RCC 7860 (cell line): ENCODE measurements at places on chromosomes 3 and 15.

- DNase-seq, result no peak
These were observed 56.4 kb upstream of the ETV5 start for GRCh38 chr3:186165331-186165730.

DNA sequence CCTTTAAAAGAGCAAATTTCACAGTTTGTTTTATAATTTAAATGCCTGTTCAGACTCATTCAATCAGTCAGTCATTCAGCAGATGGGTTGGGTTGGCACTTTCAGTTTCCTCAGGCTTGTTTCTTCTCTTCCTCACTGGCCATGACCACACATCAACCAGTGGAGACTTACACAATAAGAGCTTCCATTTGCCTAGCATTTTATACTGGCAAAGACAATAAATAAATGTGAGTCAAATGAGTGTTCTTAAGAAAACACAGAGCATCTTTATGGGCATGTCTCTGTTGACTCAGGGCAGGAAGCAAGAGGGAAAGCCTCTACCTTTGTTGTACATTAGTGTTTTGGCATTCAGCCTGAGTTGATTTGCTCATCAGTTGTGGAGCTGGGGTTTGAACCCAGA is 122.6 kb downstream of the EPHB1 start:
- DNase-seq, result no peak

GRCh38 chr3:88093266-88093665 is 34.2 kb downstream of the ZNF654 start:
- no peak for DNase-seq

DNA sequence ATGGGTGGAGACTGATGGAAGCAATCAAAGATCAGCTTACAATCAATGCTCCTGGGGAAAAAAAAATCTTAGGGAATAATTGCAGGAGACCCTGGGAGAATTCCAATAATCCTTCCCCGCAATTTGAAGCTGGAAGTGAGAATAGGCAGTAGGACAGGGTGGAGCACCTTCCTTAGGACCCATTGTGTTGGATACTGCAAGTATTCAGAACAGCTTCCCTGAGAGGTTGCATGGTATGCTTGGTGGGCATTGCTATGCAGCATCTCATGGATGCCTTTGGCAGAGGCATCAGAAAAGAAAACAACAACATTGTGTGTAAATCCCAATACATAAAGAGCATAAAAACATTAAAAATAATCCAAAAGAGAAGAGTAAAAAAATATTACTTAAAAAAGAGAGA is 24.6 kb upstream of the DUT start:
- no peak for DNase-seq

DNA sequence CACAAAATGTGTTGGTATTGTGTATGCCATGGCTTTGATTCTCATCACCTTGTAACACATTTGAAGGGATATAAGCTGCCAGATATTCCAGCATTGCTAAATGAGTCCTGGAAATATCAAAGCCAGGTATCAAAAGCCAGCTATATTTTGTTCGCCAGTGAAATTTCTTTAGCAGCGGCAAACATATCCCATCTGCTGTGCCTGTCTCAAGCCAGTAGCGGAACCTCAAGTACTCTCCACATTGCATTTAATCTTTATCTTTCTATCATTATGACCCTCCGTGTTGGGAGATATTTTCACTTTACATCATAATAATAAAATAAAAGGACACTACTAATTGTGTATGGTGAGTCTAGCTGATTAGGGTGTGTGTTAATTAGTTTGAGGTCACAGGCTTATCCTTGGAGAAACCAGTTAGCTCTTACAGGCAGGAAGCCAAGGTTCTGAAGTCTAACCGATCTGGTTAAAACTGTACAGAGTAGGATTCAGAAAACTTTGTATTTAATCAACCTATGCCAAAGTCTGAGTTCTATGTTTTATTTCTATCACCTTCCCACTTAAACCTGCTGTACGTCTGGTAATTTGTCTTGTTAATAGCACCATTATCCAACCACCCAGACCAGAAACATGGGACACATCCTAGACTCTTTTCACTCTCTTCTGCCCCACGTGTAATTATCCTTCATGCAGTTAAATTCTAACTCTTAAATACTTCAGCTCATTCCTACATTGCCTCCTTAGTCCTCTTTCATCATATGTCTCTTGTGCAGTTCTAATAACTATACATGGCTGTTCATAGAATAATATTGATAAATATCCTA is 14.5 kb downstream of the TIPARP start:
- no peak for DNase-seq

DNA sequence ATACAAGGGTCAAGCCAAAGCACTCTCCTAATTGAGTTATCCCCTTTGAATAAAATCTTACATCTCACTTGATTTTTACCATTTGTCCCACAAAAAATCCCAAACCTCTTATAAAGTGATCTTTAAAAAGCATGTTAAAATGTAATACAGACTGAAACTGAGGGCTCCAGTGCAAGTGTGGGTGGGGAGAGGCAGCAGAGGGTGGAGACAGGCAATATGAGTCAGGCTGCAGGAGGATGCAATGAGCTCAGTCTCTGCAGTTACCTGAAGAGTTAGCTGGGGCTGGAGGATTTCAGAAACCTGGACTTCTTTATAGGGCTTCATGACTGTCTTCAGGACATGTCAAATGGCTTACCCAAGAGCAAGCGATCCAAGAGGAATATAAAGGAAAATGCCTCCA is 14.2 kb upstream of the COLQ start:
- no peak for DNase-seq

- DNase-seq, result no peak
These were observed 1.5 kb downstream of the MEGF11 start for GRCh38 chr15:66251790-66252684.

DNA sequence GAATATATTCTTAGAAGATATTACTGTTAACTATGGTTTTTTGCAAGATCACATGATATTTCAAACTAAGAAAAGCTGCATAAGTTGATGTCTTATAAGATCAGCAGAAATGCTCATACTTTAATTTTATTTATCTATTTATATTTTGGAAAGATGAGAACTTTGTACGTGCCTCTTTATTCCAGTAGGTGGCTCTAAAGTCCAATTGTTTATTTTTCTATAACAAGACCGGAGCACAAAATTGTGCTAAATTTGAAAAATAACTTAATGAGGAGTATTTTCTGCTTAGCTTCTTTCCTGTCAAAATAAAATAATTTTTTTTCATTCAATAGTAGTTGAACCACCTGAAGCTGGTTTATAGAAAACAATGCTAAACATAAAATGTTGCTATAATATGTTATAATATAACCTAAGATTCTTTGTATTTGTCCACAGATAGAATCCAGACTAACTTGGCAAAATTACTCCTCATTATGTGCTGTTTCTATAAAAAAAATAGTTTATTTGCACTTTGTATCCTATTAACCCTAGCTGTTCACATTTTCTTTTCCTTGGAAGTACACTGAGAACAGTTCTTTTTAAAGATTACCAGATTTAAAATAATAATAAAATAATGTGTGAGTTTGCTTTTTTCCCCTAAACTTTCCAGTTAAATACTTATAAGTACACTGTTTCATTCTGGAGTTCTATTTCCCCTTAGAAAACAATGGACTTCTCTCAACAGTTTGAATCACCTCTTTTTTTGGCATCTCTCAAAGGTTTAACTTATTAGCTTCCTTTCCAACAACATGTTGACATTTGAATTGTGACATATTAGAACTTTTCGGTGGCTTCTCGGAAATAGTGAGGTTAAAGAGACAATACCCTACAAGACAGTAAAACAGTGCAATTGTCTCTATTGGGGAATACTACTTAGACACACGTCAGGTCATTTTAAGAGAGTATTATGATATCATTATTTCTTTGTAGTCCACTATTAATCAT is 530.0 kb downstream of the MECOM start:
- DNase-seq, result no peak

DNA sequence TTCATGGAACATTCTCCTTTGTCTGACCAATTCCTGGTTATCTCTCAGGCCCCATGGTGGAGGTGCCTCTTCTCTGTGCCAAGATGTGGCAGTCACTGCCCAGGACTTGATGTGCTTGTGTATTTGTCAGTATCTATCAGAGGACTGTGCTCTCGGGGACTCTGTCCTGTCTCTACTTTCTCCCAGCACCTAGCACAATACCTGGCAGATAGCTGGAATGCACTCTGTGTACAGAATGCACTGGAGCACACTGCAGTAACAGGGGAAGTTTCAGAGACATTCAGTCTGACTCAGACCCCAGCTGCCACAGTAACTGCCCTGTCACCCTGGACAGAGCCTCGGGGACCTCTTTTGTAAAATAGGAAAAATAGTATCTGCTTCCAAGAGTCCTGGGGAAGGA is 34.6 kb upstream of the SV2B start:
- no peak for DNase-seq

DNA sequence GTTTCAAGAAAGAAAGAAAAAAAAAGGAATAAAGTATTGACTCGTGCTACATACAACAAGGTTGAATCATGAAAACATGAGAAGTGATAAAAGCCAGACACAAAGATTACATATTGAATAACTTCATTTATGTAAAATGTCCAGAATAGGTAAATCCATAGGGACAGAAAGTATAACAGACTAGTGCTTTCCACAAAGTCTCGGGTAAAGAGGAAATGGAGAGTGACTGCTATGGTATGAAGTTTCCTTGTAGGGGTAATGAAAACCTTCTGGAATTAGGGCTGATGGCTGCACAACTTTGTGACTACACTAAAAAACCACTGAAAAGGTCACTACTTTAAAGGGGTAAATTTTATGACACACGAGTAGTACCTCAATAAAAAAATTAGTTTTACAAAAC is 13.0 kb downstream of the LRRFIP2 start:
- DNase-seq, result no peak

GRCh38 chr15:63172851-63173451 is 15.7 kb upstream of the RPS27L start:
- DNase-seq, result no peak

- no peak for DNase-seq
These were observed 36.5 kb downstream of the ATR start for GRCh38 chr3:142542054-142542453.

- no peak for DNase-seq
These were observed 212.2 kb upstream of the LINGO1 start for GRCh38 chr15:77844798-77845446.
